ENCODE measurements at places on chromosomes 12 and 14.

DNA sequence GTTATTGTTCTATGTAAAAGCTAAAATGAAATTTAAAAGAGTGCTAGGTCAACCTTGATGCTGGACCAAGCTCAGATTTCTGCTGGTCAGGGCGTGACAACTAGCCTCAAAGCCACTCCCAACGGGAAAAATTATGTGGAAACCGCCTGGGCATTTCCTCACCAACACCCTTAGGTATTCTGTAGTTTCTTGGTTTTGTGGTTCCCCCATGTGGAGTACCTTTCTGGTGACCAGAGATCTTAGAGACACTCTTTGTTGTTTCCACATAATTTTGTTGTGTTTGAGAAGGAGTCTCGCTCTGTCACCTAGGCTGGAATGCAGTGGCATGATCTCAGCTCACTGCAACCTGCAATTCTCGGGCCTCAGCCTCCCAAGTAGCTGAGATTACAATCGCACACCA is 119.9 kb downstream of the DENND5B start:
- no peak for DNase-seq

- DNase-seq: no peak
Observed at GRCh38 chr14:21912367-21912766, 238.7 kb upstream of the OR4E1 start.

- DNase-seq: no peak
Observed at GRCh38 chr14:89481196-89481595, 64.2 kb upstream of the FOXN3 start.

- no peak for DNase-seq
Observed at GRCh38 chr14:58540749-58541632, 96.8 kb upstream of the DACT1 start.

GRCh38 chr14:60839657-60840056 is 105.1 kb downstream of the MNAT1 start:
- no peak for DNase-seq

Data from central memory CD4-positive, alpha-beta T cell (primary cell).